Activated CD4-positive, alpha-beta T cell treated with anti-CD3 and anti-CD28 coated beads for 48 hours (primary cell): ENCODE measurements at places on chromosomes 2 and 18.
A peak's percentile ranks its signal among the peaks of the same experiment; 100 is the strongest.

GRCh38 chr2:221270806-221271205, 301.3 kb downstream of the EPHA4 start:
- DNase-seq, result no peak

DNA sequence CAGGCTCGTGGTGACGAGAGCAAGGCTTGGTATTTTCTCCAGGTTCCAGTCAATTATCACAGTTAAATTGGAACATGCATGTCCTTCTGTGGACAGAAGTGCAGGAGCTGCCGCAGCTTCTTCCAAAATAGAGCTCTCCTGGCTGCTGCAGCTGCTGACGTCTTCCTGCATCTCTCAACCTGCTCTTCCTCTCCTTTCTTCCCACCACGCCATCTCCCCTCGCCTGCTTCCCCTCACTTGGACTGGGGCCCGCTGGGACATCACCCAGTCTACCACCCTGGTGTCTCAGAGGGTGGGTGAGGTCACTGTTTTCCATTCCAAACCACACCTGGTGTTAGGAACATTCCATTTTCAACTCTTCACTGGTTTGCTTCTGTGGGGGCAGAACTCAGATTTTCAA, 41.4 kb downstream of the SPP2 start:
- DNase-seq, result no peak

- no peak for DNase-seq
Observed at GRCh38 chr2:86628091-86628522, 4.4 kb upstream of the RNF103 start.

DNA sequence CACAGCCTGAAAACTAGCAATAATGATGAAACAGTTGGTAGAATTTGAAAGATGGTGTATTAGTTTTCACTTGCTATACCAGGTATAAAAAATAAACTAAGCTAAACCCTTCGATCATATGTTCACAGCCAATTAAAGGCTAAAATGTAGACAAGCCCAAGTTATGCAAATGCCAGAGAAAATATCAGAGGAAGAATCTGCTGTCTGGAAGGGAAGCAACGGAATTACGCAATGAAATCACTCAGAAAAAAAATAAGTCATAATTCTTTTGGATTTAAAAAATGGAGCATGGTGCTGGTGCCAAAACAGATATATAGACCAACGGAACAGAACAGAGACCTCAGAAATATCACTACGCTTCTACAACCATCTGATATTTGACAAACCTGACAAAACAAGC, 108.3 kb downstream of the ARL4C start:
- no peak for DNase-seq

- peak; percentile 19 for DNase-seq
Observed at GRCh38 chr2:26245810-26246209, 1.1 kb downstream of the HADHB start.

- DNase-seq, result no peak
Observed at GRCh38 chr2:58039170-58039611, 7.4 kb upstream of the VRK2 start.

DNA sequence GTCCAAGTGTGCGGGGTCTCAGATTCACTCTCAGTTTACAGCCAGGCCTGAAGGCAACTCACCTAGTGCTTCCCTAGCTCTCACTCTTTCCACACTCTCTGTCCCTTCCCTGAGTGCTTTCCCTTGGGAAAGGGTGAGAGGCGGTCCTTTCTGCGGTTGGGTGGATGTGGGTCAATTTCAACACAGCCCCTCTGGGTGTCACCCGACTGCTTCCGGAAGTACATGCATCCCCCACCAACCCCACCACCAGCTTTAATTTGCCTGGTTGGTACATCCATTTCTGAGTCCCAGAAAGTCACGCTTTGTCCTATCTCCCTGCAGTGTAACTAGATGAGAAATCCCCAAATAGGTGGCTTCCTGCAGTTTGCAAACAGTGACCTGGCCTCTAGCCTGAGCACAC, 307.3 kb upstream of the MEIS1 start:
- no peak for DNase-seq

GRCh38 chr2:157363612-157364101, 38.0 kb upstream of the ERMN start:
- DNase-seq, result no peak

- DNase-seq, result no peak
Observed at GRCh38 chr2:157184161-157184895, 73.2 kb upstream of the GALNT5 start.

DNA sequence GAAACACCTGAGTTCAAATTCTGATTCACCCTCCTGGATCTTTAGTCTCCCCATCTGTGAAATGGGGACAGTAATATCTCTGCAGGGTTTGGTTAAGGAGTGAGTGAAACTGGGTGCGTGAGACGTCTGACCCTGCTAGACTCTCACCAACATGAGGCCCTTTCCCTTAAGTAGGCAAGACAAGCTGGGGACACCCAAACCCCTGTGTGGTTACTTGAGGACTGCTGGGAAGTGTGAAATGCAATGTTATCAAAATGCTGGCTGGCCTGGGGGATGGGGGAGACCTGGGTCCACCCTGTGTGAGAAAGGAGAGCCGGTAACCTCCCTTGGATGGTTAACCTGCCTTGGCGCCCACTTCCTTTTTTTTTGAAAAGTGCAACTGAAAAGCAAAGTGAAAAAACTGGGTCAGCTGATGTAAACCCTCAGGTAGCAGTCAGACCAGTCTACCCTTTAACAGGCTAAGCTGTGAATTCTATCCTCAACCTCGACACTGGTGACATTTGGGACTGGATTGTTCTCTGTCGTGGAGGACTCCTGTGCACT, 82.3 kb downstream of the INPP5D start:
- DNase-seq, result no peak

DNA sequence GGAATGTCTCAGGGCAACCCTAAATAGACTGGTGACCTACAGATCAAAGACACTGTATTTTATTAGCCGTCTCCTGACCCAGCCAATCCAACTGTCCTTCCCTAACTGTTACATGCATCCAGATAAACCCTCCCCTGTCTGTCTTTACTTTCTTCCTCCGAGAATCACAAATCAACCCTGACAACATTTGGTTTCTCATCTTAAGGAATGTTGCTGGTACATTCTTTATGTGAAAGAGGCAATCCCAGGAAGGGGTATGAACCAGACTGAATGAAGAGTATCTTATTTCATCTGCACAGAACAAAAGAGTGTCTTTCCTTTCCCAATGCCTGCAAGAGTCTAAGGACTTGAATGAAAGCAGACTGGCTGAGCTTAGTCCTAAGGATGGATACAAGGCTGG, 113.9 kb upstream of the LTBP1 start:
- DNase-seq, result no peak

DNA sequence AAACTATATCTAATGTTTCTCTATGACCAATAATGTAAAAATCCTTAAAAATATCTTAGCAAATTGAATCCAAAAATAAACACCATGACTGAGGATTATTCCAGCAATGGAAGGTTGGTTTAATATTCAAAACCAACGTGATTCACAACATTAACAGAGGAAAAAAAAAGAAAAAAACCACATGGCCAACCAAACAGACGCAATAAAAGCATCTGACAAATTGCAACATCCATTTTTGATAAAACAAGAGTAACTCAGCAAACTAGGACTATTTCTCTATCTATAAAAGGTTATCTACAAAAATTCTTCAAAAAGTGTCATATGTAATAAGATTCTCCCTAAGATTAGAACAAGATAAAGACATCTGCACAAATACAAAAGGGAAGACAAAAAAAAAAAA, 28.9 kb downstream of the PPP3R1 start:
- no peak for DNase-seq

- DNase-seq, result no peak
Observed at GRCh38 chr18:41038071-41038470, 917.0 kb upstream of the PIK3C3 start.

DNA sequence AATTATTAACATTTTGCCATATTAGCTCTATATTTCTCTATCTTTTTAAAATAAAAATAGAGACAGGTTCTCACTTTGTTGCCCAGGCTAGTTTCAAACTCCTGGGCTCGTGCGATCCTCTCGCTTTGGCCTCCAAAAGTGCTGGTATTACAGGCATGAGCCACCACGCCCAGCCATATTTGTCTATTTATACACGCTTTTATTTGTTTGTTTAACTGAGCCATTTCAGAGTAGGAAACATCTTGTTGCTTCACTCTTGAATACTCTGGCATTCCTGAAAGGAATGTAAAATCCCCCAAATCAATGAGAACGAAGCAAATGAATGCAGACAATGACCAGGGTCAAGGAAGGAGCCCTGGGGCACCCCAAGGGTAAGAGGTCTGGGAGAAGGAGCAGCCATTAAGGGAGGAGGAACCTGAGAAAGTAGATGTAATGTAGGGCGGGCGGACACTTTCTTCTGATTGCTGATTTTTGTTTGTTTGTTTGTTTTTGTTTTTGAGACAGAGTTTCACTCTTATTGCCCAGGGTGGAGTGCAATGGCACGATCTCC, 31.7 kb upstream of the RAB1A start:
- no peak for DNase-seq

- no peak for DNase-seq
Observed at GRCh38 chr18:63182861-63183260, 136.7 kb downstream of the BCL2 start.

- no peak for DNase-seq
Observed at GRCh38 chr18:38453880-38454279, 888.3 kb upstream of the CELF4 start.

DNA sequence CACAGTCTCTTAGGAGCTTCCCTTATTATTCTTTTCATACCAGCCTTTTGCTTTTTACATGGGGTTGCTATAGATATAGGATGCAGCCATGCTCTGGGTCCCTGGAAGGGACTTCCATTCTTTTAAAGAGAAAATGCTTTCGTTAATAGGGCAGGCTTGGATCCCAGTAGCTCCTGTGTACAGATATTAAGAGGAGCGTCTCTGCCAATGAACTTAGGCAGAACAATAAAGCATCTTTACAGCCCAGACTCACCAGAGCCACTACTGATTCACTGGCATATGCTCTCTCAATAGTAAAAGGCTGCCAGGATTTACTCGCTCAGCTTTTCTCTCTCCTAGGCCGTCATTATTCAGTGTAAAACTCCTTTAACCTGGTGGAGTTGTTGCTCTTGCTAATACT, 1385.4 kb upstream of the PIK3C3 start:
- DNase-seq, result no peak

- no peak for DNase-seq
Observed at GRCh38 chr2:80061881-80062280, 242.7 kb downstream of the LRRTM1 start.

GRCh38 chr2:41970988-41971660, 76.7 kb upstream of the PKDCC start:
- DNase-seq, result no peak

- no peak for DNase-seq
Observed at GRCh38 chr18:57792631-57793301, 10.3 kb downstream of the ATP8B1 start.

- peak; percentile 76 for DNase-seq
Observed at GRCh38 chr18:48951448-48952286, 902 bp upstream of the SMAD7 start.

DNA sequence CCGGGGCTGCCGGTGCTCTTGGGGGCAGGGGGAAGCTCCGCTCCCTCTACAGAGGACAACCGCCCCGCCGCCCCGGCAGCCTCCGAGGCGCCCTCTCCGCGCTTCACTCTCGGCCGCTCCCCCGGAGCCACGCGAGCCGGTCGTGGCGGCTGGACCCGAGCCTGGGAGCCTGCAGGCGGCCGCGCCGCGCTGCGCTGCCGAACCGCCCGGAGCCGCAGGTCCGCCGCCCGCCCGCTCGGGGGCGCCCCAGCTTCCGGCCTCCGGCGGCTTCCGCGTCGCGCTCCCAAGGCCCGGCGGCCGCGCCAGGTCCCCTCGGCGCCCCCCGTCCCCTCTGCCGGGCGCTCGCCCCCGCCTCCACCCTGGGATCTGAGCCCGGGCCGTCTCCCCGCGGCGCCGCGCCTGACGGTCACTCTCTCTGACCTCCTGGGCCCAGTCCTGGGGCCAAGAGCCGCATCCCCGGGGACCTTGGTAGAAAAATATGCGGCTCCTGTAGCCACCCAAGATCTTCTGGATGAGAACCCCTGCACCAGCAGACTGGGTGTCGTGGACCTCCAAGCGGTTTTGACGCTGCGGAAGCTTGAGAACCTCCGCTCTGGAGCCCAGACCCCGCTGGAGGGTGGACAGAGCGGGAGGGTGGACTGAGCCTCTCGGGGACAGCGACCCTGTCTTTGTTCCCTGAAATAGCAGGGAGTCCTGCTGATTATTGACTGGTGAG, 44.3 kb downstream of the SERTAD2 start:
- peak; percentile 74 for DNase-seq

GRCh38 chr18:10284540-10285282, 169.7 kb upstream of the APCDD1 start:
- DNase-seq, result no peak
